ENCODE measurements at places on chromosomes 6 and 20.

GRCh38 chr6:139395891-139396301, 21.4 kb upstream of the CITED2 start:
- no peak for DNase-seq

- DNase-seq, result no peak
Observed at GRCh38 chr6:34457742-34458735, 7.8 kb upstream of the PACSIN1 start.

DNA sequence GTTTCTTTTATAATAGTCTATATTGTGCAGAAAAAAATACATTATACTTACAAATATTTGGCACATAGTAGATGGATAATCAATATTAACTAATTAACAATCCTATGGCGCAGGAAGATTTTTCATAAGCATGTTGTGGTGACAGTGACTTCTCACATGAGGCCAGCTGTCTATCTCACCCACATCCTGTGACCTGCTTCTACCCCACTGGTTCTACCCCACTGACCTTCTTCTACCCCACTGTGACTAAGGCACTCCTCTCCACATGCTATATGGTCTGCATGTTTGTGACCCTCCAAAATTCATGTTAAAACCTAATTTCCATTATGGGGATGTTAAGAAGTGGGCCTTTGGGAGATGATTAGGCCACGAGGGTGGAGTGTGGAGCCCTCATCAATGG, 394.8 kb upstream of the AGPAT4 start:
- no peak for DNase-seq

- no peak for DNase-seq
Observed at GRCh38 chr6:26382121-26382520, 787 bp upstream of the BTN2A2 start.

GRCh38 chr6:115443825-115444478, 616.7 kb downstream of the FRK start:
- DNase-seq, result no peak

GRCh38 chr6:16676978-16677377, 84.3 kb downstream of the ATXN1 start:
- DNase-seq, result no peak

DNA sequence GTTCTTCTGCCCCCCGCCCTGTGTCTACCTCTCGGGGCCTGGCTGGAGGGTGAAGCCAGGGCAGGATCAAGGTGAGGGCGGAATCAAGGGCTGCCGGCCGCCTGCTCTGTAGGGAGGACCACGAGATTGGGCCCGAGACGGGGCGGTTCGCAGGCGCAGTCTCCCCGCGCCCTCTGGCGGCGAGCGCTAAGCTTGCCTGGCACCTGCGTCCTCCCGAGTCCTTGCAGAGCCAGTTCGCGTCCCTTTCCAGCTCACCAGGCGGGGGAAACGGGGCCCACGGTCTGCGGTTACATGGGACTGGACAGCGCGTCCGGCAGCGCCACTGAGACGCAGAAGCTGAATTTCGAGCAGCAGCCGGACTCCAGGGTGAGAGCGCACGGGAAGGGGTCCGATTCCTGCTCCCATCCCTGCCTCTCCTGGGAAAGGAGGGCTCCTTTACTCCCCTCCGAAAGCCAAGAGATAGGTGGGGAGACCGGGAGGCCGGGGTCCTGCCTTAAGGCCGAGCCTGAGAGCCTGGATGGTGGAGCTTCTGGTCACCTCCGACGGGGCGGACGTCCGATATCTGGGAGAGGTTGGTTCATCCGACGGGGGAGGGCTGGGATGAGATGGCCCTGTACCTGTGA, 3.6 kb upstream of the MATN4 start:
- DNase-seq, result no peak

DNA sequence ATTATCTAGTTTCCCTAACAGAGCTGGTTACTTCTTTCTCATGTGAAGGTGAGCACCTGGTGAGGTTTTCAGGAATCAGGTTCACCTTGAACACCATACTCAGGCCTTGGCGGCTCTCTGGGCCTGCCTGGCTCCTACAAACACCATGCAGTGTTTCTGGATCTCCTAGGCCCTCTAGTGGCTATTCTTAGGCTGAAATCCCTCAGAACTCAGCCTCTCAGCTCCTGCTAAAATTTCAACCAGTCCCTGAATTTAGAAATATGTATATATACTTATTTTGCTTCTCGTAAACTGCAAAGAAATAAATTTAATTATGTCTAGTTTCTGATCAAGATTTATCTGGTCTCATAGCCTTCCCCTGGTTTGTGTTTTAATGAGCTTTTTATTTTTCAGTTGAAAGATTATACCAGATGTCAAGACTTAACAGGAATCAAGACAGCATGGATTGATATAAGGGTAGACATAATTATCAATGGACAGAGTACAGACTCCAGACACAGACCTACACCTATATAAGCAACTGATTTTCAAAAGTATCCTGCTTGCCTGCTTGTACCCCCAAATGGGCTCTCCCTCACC, 55.9 kb downstream of the ANKEF1 start:
- no peak for DNase-seq

DNA sequence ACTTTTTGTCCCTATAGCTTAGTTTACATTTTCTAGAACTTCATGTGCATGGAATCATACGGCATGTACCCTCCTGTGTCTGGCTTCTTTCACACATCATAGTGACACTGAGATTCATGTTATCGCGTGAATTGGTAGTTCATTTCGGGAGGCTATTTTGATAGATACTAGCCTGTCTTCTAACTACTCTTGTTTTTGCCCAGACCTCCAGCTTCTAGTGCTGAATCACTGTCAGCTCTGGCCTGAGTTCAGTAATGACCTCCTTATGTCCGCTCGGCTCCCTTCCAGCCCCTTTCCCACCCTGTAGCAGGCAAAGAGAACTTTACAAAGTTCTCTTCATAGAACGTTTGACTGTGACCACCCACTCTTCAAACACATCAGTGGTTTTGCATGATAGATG, 14.1 kb downstream of the MYBL2 start:
- no peak for DNase-seq

GRCh38 chr6:155599561-155599960, 143.9 kb upstream of the NOX3 start:
- no peak for DNase-seq

- no peak for DNase-seq
Observed at GRCh38 chr6:156256161-156256560, 521.0 kb upstream of the ARID1B start.

DNA sequence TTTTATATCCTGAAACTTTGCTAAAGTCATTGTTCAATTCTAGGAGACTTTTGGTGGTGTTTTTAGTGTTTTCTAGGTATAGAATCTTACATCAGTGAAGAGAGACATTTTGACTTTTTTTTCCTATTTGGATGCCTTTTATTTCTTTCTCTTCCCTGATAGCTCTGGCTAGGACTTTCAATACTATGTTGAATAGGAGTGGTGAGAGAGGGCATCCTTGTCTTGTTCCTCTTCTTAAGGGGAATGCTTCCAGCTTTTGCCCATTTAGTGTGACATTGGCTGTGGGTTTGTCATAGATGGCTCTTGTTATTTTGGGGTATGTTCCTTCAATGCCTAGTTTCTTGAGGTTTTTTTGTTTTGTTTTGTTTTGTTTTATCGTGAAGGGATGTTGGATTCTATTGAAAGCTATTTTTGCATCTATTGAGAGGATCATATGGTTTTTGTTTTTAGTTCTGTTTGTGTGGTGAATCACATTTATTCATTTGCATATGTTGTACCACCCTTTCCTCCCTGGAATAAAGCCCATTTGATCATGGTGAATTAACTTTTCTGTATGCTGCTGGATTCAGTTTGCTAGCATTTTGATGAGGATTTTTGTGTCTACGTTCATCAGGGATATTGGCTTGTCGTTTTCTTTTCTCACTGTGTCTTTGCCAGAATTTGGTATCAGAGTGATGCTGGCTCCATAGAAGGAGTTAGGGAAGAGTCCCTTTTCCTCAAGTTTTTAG, 540.1 kb upstream of the FLRT3 start:
- no peak for DNase-seq

DNA sequence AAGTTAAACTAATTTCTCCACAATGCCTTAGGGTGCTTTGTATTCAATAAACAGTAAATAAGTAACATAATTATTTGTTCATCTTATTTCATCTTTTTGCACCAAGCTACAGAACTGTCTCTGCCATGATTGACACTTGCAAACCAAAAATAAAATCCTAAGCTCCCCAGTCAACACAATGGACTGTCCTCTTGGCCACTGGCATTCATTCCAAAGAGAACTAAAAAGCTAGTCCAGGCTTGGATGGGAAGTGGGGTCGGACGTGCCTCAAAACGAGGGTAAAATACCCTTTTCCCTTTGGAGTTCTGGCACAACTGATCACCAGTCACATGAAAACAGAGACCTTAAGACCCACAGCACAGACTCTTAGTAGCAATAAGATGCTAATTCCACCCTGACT, 66.4 kb upstream of the THBS2 start:
- no peak for DNase-seq

DNA sequence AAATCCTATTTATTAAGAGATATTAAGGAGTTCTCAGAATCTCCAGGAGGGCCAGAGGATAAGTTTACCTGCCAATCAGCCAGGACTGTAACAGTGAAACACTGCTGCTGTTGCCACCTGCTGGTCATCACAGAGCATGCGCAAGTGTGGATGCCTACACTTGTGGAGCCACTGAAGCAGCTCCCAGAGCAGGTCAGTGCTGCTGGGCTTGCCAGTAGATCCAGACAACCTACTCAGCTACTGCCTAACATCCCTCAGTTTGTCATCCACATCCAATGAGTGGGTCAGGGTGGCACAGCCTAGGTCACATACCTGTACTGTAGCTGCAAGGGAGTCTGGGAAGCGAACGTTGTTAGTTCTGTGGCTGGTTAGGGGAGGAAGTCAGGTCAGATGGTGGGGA, 18.3 kb upstream of the NHSL1 start:
- DNase-seq, result no peak

GRCh38 chr6:33822575-33823395, 19.0 kb upstream of the MLN start:
- DNase-seq, result no peak

- DNase-seq, result no peak
Observed at GRCh38 chr6:2194643-2195042, 50.8 kb downstream of the GMDS start.

Data from esophagus squamous epithelium (tissue), 5 donors.